ENCODE measurements at places on chromosomes 1 and 21.

DNA sequence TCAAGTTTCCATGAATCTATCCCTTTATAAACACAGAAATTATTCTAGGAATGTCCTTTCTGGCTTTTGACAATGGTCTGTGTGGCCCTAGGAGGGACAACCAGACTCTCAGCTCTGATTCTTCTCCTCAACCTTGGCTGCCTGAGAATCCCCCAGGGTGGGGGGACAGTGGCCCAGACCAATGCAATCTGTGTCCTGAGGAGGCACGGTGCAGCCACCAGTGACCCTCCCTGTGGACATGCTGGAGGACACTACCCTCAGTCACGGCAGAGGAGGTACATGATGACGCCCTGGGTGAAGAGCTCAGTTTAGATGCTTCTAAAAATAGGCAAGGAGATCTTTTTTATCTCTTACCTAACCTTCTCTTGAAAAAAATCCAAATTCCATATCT is 91.7 kb downstream of the PGBD5 start:
- no peak for DNase-seq

- no peak for DNase-seq
These were observed 53.1 kb downstream of the XCL1 start for GRCh38 chr1:168629466-168629865.

GRCh38 chr1:223245983-223246382 is 102.9 kb upstream of the TLR5 start:
- no peak for DNase-seq

DNA sequence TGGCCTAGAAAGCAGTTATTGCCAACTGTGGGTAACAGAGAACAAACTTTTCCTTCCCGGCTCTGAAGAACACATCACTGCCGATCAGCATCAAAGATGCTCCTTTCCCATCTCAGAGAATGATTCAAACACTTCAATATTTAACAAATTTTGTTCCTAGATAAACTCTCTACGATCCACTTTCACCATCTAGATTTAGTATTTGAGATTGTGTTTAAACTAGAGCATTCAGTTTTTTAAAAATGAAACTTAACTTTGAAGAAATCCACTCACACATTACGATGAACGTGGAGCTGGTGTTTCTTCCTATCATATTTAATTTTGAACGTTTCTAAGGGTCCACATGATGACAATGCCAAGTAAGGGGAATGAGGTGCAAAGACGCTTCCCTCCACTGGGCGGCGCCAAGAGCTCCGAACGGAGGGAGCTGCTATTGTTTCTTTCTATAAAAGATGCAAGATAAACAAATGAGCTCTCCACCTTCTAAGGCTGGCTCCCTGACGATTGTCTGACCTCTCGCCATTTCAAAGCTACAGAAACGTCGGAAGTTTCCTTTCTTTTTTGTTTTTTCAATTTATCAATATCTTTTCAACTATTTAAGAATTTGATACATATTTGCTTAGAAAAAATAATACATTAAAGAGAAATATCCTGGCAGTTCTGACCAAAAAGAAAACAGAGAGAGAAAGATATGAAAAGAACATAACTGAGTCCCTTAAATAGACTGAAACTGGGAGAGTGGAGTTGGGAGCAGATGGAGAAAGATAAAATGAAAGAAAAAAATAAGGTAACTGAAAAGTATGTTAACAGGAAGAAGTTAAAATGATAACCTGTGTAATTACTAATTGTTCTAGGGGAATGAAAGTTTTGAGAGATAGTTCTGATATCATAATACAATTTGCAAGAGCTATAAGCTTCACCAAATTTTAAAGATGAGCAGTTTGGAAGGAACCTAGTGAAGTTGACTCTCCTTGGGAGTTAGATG is 4.4 kb upstream of the BARHL2 start:
- peak; percentile 43 for DNase-seq

DNA sequence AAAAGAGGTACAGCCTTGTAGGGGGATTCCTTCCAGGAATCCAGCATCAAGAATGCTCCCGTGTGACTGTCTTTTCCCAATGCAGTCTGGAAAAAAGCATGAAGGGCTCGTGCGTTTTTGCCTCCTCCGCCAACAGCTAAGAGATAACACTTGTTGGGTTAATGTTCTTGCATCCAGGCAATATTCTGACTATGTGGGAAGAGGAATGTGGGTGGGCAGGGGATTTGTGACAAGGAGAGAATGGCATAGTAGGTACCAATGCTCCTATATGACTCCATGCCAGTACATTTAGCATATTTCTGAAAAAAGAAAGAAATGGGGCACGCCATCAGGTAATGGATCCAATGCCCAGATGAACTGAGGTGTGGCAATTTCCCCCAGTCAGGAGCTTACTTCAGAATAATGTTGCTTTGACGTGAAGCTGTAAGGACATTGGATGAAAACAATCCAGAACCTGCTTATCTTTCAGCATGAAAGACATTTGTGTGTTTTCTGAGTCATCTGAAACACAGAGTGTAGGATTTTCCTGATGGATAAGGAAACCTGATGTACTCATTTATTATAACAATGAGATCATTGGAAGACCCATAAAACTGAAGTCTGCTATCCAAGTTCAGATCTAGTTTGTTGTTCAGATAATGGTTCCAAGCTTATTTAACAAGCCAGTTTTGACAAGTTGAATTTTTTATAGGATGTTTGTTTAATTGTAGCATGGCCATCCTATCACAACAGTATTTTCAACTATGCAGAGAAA is 105.5 kb downstream of the LYPLAL1 start:
- DNase-seq = no peak

- no peak for DNase-seq
These were observed 86.5 kb upstream of the IPO9 start for GRCh38 chr1:201742476-201742875.

DNA sequence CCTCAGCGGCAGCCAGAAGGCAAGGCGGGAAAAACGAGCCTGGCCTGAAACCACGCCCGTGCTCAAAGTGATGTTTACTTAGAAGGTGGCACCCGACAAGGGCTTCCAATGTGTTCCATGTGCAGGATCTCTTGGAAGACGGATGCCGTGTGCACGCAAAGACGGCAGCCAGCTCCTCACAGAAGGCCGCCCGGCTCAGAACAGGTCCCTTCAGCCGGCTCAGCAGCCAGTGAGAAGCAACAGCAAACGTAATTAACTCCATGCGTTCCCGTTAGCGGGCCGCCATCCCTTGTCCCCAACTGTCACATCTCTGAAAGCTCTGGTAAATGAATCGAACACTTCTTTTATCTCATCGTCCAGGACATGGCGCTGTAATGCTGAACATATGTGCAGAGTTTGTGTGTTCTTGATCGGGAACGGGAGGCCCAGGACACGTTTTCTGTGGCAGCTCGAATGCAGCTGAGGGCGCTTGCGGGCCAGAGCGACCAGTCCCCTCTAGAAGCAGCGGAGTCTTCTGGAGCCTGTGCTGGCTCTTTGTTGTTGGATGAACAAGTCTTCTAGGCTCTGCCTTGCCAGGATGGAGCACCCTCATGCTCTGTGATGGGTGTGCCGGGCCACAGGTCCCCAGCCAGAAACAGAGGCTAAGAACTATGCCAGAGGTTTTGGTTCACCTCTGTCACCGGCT is 94.6 kb upstream of the ARHGEF16 start:
- DNase-seq = no peak

GRCh38 chr1:12485231-12486058 is 132.6 kb downstream of the DHRS3 start:
- no peak for DNase-seq

- no peak for DNase-seq
These were observed 347.8 kb downstream of the DUSP10 start for GRCh38 chr1:221394011-221394544.

GRCh38 chr1:119331915-119332314 is 36.7 kb upstream of the HAO2 start:
- DNase-seq = no peak

GRCh38 chr1:206684003-206684402 is 702 bp upstream of the MAPKAPK2 start:
- DNase-seq = no peak

- peak; percentile 86 for DNase-seq
These were observed 12.3 kb downstream of the IFI6 start for GRCh38 chr1:27659497-27660299.

DNA sequence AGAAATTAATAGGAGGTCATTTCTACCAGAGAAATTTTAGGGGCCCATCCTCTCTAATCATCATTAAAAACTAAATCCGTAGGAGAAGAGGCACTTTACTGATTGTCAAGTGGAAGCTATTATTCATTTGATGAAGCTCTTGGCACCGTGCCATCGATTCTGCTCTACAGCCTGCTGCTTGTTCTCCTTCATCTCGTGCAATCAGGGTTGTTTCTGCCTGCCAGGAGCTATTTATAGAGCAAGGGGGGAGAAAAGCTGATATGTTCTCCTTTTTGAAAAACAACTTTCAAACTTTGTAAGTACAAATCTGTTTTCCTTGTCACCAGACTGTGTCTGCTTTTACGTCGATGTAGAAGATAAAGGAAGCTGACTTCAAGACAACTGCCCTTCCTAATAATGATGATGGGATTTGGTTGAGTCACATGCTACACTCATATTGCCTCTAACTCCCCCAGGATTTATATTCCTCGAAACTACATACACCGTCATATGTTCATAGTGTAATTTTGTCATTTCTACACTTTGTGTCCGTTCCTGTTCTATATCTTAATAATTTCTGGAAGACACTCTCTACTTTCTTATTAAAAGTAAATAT is 169.6 kb upstream of the LHX8 start:
- DNase-seq = no peak

- DNase-seq = no peak
These were observed 119.1 kb downstream of the RRAGC start for GRCh38 chr1:38740487-38740886.

GRCh38 chr21:42706765-42707164 is 53.3 kb downstream of the PDE9A start:
- DNase-seq = no peak

Measured in stimulated activated CD4-positive, alpha-beta T cell treated with anti-CD3 and anti-CD28 coated beads, Interleukin-4, amount 100 ng/mL, for 24 hours (primary cell).